Bronchial epithelial cell (primary cell): ENCODE measurements at places on chromosomes 13 and 19. TPM values are rescaled to one million over a fixed set of nuclear protein-coding genes. Genes with fewer than 3 reads are reported as not detected.

GRCh38 chr13:61654481-61654880 lies 238.8 kb upstream of the PCDH20 start:
- no peak for DNase-seq

- no peak for DNase-seq
Observed at GRCh38 chr13:98576200-98576945, 534 bp downstream of the STK24 start.

GRCh38 chr13:40596484-40596883 lies 70.0 kb downstream of the FOXO1 start:
- DNase-seq, result no peak

The ZNF709 gene
- total RNA-seq, result 0.26 and 0.64 TPM in 2 replicates

GRCh38 chr13:105377452-105377851 lies 1158.0 kb downstream of the EFNB2 start:
- no peak for DNase-seq

GRCh38 chr13:50408068-50408467 lies 392.8 kb downstream of the KCNRG start:
- no peak for DNase-seq

GRCh38 chr13:68719815-68720214 lies 1387.8 kb upstream of the ATXN8OS start:
- DNase-seq, result no peak

The PSG3 gene
- total RNA-seq, result not detected in 2 replicates

The KASH5 gene
- total RNA-seq, result not detected in 2 replicates

DNA sequence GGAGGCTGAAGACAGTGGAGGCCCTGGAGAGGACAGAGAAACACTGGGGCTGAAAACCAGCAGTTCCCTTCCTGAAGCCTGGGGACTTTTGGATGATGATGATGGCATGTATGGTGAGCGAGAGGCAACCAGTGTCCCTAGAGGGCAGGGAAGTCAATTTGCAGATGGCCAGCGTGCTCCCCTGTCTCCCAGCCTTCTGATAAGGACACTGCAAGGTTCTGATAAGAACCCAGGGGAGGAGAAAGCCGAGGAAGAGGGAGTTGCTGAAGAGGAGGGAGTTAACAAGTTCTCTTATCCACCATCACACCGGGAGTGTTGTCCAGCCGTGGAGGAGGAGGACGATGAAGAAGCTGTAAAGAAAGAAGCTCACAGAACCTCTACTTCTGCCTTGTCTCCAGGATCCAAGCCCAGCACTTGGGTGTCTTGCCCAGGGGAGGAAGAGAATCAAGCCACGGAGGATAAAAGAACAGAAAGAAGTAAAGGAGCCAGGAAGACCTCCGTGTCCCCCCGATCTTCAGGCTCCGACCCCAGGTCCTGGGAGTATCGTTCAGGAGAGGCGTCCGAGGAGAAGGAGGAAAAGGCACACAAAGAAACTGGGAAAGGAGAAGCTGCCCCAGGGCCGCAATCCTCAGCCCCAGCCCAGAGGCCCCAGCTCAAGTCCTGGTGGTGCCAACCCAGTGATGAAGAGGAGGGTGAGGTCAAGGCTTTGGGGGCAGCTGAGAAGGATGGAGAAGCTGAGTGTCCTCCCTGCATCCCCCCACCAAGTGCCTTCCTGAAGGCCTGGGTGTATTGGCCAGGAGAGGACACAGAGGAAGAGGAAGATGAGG lies 1.5 kb downstream of the PPP1R15A start:
- no peak for DNase-seq

The DHDH gene
- total RNA-seq, result 9.2 and 10.8 TPM in 2 replicates

The SH2D3A gene
- 69.6 and 88.5 TPM in 2 replicates for total RNA-seq

DNA sequence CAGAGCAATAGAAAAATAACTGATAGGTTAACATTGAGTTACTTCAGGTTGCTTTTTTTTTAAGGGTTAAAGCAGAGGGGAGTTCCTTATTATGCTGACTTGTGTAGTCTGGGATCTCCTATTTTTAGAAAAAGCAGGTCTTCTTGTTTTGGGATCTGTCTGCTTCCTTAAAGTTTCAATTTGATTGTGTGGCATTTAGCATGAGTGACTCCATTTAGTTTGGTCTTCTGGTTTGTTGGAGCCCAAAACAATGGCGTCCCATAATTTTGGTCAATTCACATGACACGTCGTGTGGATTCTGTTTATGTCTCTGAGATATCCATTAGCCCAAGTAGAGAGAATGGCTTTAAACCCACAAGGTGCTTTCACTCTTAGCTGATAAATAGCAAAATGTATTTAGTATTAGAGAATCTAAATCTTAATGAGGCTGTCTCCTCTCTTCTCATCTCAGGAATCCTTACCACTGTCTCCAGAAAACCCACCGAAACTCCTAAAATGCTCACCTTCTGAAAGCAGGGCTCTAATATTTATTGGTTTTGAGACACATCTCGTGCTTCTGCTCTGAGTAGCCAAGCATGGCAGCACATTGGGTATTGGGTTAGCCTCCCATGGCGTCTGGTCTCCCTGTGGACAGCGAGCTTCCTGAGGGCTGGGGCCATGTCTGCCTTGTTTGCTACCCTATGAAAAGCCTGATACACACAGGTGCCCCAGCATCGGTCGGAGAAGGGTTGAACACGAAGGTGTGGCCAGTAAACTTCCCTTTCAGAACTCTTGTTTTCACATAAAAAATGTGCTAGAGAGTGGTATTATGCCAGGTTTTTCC lies 67.2 kb upstream of the GPR183 start:
- DNase-seq, result no peak

DNA sequence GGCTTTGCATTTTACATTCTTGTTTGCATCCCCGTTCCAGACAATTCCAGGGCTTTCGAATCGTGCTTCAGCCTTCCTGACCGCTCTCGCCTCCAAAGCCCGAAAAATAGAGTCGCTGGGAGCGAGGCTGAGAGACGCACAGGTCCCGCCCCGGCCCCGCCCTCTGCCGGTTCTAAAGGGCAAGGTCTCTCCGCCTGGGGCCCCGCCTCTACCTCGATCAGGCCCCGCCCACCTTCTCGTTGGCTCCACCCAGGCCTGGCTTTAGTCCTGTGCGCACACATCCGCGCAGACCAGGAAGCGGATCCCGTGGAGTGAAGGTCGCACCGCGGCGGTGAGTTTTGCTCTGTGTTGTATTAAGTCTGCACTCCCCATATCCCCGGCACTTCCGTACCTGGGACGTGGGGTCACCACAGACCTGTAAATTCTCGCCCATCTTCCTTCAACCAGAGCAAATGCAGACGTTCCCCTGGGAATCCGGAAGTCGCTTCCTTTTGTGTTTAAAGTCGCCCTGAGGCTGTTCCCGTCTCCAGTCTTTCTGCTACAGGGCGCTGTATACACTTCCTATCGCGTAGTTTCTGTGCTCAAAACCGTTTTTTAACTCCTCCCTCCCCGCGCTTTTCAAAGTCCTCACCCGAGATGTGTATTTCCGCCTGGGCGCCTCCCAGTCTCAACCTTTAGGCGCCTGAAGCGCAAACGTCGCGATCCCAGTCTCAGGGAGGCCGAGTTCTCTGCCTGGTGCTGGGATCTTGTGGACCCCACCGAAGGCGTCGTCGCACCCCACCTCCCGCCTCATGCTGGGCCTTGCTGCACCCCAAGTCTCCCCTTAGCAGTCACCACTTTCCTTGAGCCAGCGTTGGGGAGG lies at the start of gene ZNF701:
Gene ZNF701 (plus strand): TSS at position 288 of the 862 bp plus-strand sequence. CDS start 3,861 bp downstream, outside the sequence.
- peak; percentile 71 for DNase-seq

DNA sequence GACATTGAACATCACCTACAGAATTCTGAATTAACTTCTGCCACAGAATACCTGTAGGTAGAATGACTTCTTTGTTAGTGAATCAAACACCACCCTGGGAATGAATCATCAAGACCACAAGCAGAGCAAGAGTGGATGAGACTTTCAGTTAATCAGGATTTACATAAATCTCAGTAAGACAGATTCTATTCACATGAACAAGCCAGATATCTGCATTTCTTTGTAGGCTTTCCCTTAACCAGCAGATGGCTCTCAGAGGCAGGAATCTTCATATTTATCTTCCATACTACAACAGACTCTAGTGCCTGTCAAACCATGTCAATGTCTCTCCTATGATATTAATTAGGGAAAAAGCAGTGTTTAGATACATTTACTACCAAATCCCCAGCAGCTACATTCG lies 412.1 kb downstream of the KLF12 start:
- peak; percentile 94 for DNase-seq

DNA sequence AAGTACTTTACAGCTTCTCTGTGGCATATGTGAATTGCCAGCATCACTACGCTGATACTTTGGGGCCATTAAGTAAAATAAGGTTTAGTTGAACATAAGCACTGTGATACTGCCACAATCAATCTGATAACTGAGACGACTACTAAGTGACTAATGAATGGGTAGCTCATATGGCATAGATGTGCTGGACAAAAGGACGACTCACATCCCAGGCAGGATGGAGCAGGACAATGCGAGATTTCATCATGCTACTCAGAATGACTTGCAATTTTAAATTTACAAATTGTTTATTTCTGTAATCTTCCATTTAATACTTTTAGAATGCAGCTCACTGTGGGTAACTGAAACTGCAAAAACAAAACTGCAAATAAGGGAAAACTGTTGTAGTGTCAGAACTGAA lies 13.6 kb downstream of the CCDC122 start:
- DNase-seq, result peak; percentile 89

- DNase-seq, result peak; percentile 95
Observed at GRCh38 chr19:4889034-4889815, 13.5 kb downstream of the ARRDC5 start.
